RWPE2 (cell line): ENCODE measurements at places on chromosomes 7 and 10.

- no peak for DNase-seq
Measured at GRCh38 chr10:33113466-33113865, 155.4 kb upstream of the ITGB1 start.

DNA sequence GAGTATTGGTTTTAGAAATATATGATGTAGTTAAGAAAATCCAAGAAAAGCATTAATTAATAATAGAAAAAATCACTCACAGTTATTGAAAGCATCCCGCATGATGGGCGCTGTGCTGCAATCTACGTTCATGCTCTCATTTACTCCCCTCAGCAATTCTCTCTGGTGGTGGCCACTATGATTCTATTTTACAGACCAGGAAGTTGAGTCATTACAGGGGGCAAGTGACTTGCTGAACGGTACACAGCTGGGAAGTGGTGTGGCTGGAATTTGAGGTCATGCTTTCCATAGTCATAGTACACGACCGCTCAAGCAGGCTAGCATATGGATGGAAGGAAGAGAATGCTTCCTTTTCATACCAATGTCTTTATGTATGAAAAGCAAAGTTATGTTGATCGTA, 117.4 kb downstream of the TES start:
- no peak for DNase-seq

GRCh38 chr7:69615685-69616084, 17.4 kb downstream of the AUTS2 start:
- DNase-seq: no peak

- DNase-seq: no peak
Measured at GRCh38 chr10:117322260-117322659, 53.0 kb downstream of the PDZD8 start.

- DNase-seq: peak; percentile 77
Measured at GRCh38 chr10:119191881-119192280, 13.3 kb upstream of the PRDX3 start.

DNA sequence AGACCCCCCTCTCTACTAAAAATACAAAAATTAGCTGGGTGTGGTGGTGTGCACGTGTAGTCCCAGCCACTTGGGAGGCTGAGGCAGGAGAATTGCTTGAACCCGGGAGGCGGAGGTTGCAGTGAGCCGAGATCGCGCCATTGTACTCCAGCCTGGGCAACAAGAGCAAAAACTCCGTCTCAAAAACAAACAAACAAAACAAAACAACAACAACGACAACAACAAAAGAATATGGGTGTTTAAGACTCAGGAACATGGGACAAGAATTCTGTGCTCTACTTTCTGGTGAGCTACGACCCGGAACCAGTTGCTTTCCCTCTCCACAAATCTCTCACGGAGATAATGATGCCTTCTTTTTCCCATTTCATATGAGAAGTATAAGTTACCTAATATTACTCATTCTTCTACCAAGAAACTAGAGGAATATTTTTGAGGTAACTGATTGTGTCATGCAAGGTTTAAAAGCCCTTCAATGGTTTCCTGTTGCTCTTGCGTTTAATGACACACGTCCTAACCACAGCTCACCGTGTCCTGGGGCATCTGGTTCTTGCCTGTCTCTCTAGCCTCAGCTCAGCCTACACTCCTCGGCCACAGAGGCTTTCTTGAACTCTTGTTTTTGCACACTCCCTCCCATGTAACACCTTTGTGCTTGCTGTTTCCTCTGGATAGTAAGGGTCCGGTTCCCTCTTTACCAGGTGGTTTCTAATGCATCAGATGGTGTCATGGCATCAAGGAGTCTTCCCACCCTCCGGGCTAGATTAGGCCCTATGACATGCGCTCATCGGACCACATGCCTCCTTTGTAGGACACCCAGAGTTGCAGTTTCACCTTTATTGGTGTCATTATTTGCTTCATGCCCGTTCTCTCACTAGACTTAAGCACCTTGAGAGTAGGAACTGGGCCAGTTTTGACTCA, 67.5 kb downstream of the PFKFB3 start:
- DNase-seq: no peak

- no peak for DNase-seq
Measured at GRCh38 chr10:76885816-76886215, 751.8 kb downstream of the KCNMA1 start.

GRCh38 chr10:20887706-20888555, 9.2 kb downstream of the NEBL start:
- DNase-seq: no peak

- no peak for DNase-seq
Measured at GRCh38 chr7:95334447-95334846, 10.1 kb upstream of the PON1 start.

DNA sequence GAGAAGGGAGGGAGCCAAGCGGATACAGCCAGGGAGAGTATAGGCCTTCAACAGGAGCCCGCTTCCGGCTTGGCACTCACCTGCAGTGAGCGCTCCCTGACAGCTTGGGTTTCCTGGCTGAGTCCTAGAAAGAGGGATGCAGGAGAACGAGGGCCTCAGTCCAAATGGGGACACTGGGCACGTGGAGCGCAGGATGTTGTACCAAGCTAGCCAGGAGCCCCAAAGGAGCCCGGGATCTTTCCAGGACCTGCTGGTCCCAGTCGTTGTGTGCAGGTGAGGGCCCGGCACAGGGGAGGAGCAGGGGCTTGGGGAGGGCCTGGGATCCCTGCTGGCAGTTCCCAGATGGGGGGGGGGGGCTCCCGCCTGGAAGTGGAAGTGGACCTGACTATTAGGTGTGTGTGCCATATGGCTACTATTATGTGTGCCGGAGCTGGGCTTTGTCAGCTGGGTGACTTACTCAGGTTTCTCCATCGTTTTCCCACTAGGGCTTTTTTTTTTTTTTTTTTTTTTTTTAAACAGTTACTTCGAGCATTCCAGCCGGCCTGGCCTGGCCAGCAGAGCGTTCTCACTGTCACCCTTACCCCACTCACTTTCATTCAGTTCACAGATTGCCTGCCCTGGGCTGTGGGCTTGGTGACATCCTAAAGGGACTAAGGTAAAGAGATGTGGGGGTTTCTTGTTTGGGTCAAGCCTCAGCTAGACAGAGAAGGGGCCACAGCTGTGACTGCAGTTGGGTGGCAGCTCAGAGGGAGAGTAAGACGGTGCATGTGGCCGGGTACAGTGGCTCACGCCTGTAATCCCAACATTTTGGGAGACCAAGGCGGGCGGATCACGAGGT, 3.8 kb downstream of the AGAP3 start:
- no peak for DNase-seq

DNA sequence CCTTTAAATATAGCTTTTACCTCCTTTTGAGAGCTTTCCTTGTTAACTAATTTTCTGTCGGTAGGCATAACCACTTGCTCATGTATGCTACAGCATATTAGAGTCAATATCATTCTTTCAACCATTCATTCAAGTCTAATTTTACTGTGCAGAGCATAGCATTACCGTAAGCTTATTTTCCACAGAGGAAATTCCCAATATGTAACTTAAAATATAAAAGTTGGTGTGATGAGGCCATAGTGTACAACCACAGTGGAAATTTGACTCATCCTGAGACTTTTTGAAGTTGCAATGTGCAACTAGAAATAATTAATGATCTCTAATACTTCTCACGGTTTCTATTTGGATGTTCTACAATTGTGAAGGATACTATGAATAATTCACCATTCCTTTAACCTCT, 80.6 kb upstream of the KLF6 start:
- no peak for DNase-seq
